ENCODE measurements at places on chromosomes 4 and X.

- DNase-seq, result no peak
Measured at GRCh38 chr4:54550395-54551171, 107.2 kb upstream of the KIT start.

DNA sequence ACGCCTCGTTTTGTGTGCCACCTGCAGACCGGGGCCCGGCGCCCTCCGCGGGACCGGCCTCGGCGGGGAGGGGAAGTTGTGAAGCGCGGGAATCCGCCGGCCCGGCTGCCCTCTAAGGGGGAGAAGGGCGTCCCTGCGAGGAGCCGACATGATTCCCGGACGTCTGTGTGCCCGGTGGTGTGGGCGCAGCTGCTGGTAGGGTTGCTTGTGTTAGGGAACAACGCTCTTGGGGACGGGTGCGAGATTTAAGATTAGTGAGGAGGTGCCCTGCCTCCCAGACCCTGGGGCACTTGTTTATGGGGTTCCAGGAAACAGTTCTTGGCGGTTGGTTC, 627 bp downstream of the CDKN2AIP start:
- no peak for DNase-seq

- no peak for DNase-seq
Measured at GRCh38 chrX:149570668-149571067, 16.6 kb downstream of the MAGEA9B start.

DNA sequence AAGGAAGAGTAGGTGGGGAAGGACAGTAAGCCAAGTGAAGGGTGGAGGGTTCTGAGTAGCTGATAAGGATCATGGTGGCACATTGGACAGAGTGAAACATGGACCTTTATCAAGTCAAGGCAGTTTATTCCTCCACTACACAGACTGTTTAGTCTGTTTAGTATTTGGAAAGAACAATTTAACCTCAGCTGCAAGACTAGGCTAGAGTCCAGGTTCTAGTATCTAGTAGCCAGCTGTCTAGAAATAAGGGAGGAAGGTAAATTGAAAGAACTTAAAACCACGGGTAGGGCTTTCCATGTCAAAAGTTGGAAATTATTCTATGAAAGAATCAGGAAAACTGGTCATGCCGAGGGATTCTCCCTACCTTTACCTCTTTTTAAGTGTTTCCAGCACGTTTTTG, 140.1 kb upstream of the MED14 start:
- no peak for DNase-seq

GRCh38 chr4:13653766-13654161, 26.2 kb upstream of the BOD1L1 start:
- DNase-seq, result no peak

DNA sequence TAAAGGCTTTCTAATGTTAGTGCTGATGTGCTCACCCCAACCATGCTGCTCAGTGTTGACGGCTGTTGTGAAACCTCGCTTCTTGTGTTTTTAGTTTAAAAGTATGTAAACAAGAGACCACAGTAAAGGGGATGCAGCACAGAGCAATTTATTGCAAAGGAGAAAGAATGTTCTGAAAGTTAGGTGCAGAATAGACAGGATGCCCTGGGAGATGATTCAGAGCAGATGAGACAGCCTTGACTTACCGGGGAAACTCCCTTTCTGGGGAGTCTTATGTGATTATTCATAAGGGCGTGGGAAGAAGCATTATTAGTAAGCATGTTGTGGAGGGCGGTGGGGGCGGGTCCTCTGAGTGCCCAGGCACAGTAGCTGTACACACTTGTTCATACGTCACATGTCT, 47.7 kb downstream of the EVC start:
- DNase-seq, result peak; percentile 72

- no peak for DNase-seq
Measured at GRCh38 chr4:52317981-52318380, 266.9 kb downstream of the SPATA18 start.

DNA sequence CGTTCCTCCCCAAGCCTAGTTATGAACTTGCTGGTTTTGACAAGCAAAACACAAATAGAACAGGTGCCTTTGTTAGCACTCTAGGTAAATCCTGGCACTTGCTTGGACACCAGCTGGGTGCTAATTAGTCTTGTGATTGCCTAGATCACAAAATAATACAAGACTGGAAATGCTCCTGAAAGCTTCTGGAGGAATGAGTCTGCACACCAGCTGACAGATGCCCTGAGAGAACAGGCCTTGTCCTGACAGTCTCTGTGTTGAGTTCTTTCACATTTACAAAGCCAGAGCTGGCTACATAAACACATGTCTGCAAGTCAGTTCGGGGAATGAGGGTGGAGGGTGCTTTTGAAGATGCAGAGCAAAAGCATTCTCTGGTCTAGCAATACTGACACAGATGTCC, 93.8 kb downstream of the ELOVL6 start:
- DNase-seq, result no peak

GRCh38 chr4:54144199-54144598, 44.2 kb downstream of the GSX2 start:
- DNase-seq, result no peak
